Stimulated activated CD4-positive, alpha-beta T cell treated with anti-CD3 and anti-CD28 coated beads, Interleukin-15, amount 100 ng/mL, for 1 hour (primary cell): ENCODE measurements at places on chromosomes 7 and 10.

- DNase-seq: no peak
Observed at GRCh38 chr10:71554671-71555070, 158.0 kb downstream of the CDH23 start.

- no peak for DNase-seq
Observed at GRCh38 chr10:77062381-77062780, 575.2 kb downstream of the KCNMA1 start.

DNA sequence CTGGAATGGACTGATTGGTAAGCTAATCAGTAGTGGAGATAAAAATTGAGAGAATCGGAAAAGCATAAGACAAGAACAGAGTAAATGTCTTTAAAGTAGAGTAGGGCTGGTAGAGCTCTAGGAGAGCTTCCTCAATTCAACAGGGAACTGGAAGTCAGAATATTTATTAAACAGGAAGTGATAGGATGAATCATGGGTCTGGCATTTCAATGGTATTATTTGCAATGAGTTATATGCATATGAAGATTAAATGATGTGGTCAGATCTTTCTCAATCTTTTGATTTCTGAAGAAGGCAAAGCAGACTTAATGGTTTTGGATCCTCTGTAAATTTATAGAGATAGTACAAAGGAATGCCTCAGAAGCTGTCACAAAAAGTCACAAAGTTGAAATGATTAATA is 349.0 kb downstream of the HPSE2 start:
- no peak for DNase-seq

- no peak for DNase-seq
Observed at GRCh38 chr10:57715233-57715632, 552.5 kb downstream of the IPMK start.

DNA sequence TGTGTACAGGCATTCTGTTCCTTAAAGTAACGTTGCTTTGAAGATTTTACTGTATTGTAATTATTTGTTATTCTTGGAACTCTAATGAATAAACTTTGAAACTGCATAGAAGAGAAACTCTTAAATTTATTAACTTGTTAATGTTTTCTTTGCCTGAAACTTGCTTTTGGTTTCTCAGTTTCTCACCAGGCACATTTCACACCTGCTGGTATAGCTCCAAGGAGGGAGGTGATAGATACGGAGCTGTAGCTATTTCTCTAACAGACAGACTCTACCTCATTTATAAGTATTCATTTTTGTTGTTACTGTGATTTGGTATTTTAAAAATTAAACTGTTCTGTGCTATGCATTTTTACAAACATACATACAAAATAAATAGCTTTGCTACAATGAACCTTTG is 32.7 kb downstream of the R3HCC1L start:
- no peak for DNase-seq

- no peak for DNase-seq
Observed at GRCh38 chr7:158733775-158734494, 29.3 kb upstream of the NCAPG2 start.

DNA sequence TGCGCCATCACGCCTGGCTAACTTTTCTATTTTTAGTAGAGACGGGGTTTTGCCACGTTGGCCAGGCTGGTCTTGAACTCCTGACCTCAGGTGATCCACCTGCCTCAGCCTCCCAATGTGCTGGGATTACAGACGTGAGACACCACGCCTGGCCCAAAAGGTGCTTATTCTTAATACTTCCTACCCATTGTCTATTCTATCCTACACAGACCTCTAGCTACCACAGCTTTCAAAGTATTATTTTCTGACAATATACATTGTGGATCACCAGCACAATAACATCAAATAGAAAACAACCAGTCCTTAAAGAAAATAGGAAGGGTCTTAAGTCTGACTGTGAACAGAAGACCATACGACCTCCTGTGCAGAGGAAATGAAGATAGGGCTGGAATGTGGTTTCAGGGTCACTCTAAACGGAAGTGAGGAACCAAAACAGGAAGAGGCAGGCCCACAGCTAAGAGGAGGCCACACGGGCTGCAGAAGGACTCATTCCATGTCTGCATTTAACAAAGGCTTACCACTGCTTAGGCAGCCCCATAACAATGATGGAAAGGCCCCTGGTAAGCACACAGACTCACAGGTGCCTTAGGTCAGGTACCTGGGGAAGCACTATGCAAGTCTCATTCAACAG is 115.2 kb downstream of the ZFAND4 start:
- DNase-seq: no peak

GRCh38 chr10:113651021-113651420 is 12.8 kb downstream of the NRAP start:
- DNase-seq: no peak

- peak; percentile 81 for DNase-seq
Observed at GRCh38 chr10:32378363-32379317, 31.7 kb upstream of the EPC1 start.

GRCh38 chr10:109959259-109960145 is 36.2 kb upstream of the XPNPEP1 start:
- no peak for DNase-seq

DNA sequence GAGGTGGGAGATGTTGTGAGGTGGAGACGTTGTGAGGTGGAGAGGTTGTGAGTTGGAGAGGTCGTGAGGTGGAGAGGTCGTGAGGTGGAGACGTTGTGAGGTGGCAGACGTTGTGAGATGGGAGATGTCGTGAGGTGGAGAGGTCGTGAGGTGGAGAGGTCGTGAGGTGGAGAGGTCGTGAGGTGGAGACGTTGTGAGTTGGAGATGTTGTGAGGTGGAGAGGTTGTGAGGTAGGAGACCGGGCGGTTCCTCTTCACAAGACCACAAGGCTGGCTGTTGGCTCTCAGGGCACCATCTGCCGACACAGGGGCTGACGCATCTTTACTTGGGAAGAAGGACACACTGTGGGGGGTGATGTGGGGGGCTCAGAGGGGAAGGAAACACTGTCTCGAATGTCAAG is 34.7 kb upstream of the SHH start:
- DNase-seq: no peak

- no peak for DNase-seq
Observed at GRCh38 chr7:70347463-70348254, 749.4 kb downstream of the AUTS2 start.

- no peak for DNase-seq
Observed at GRCh38 chr10:70433581-70434280, 7.8 kb downstream of the NODAL start.

DNA sequence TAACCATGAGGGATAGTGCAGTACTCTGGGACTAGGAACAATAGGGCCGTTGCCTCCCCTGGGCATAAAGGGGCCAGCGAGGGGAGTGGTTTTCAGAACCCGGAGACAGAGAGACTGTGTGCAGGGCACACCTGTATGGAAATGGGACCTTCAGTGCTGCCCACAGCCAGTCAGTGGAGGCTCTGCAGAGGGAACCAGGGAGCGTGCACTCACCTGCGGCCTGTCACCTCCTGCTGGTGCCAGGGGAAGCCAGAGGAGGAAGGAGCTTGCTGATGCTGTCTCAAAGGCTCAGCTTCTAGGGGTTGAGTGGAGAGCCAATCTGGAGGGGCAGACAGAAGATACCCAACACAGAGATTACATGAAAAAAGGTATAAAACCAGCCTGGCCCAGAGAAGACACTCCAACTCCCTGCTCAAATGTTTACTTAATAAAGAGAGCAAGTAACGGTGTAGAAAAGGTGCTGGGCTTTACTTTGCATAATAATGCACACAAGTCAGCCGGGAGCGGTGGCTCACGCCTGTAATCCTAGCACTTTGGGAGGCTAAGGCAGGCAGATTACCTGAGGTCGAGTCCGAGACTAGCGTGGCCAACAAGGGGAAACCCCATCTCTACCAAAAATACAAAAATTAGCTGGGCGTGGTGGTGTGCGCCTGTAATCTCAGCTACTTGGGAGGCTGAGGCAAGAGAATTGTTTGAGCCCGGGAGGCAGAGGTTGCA is 35.5 kb upstream of the WAPL start:
- DNase-seq: no peak

DNA sequence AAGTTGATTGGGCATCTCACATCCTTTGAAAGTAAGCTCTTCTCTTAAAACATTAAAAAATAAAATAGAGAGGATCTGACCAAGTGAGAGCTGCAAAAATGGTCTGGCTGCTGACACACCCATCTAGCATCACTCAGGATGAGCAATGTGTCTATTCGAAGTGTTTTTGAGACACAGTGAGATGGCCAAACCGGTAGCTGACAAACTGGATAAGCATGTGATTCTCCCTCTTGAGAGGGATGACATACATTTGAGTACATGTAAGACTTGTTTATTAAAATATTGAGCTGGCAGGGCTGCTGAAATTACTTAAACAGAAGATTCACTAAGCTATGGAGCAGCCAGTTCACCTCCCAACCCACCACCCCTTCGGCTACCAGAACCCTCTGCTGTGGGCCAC is 333.9 kb downstream of the ADRA2A start:
- DNase-seq: no peak

GRCh38 chr7:55178863-55179773 is 160.3 kb downstream of the EGFR start:
- no peak for DNase-seq

DNA sequence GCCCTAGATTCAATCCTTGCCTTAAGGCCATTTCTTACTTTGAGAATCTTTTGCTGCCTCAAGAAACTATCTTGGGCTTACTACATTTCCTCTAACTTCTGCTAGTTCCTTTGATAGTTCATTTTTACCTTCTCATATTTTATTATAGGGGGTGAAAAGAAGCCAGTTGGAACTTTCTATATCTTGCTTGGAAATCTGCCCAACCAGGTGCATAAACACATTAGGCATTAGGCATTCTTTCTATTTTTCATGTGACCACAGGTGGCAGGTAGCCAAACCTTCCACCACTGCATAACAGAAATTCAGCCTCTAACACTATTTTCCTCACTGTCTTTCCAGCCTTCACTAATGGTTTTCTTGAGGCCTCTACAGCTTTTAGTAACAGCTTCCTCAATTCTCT is 300.0 kb upstream of the SP8 start:
- no peak for DNase-seq

- DNase-seq: no peak
Observed at GRCh38 chr10:64484811-64485330, 963.7 kb downstream of the REEP3 start.

DNA sequence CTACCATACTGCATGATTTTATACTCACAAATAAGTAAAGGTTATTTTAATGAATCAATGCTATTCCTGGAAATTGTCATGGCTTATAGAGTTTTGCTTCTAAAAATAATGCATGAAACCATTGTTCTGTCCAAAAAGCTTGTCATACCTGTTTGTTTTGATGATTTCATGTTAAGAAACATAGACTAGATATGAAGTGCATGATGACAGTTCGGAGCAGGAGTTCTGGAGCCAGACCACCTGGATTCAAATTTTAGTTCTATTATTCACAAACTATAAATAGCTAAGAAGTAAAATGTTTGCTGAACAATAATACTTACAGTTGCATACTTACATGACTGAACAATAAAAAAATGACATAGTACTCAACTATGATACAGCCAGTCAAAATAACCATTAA is 107.0 kb upstream of the AKR1E2 start:
- DNase-seq: no peak

- no peak for DNase-seq
Observed at GRCh38 chr7:94145602-94146001, 141.4 kb upstream of the BET1 start.

DNA sequence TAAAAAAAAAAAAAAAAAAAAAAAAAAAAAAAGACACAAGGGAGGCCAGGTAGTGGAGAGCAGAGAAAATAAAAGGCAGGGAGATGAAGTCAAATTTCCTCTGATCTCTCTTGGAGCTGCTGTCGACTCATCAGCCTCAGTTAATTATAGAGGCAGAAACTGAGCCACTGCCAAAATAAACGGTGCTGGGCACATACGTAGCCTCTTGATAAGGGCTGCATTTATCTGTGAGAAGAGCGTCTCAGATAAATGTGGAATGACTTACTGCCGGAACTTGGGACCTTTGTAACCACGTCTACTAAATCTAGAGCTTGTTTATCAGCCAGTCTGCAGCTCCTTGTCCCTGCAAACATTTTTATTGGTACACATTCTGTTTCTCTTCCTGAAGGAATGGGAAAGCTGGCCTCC is 162.3 kb downstream of the BAMBI start:
- no peak for DNase-seq

GRCh38 chr7:152354061-152354460 is 81.7 kb downstream of the KMT2C start:
- no peak for DNase-seq

GRCh38 chr7:8200316-8200715 is 61.7 kb downstream of the ICA1 start:
- DNase-seq: no peak

DNA sequence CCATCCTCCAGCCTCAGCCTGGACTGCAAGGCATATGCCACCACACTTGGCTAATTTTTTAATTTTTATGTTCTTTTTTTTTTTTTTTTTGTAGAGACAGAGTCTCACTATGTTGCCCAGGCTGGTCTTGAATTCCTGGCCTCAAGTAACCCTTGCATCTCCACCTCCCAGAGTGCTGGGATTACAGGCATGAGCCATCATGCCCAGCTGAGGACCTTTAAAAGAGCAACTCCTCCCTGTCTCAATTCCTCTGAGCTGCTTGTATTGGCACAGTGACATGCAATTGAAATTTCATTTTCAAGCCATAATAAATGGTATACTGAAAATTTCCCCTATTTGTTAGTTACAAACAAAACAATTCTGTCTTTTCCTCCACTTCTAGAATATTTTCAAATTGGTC is 19.5 kb downstream of the DNAJB9 start:
- DNase-seq: no peak

GRCh38 chr10:110717781-110718589 is 73.8 kb downstream of the RBM20 start:
- DNase-seq: no peak

GRCh38 chr10:127174866-127175265 is 21.5 kb downstream of the INSYN2A start:
- DNase-seq: no peak

- no peak for DNase-seq
Observed at GRCh38 chr7:80334196-80334595, 177.7 kb downstream of the GNAT3 start.

- DNase-seq: no peak
Observed at GRCh38 chr7:18903695-18904094, 213.7 kb downstream of the TWIST1 start.

GRCh38 chr7:95427166-95427565 is 7.7 kb downstream of the PON2 start:
- DNase-seq: no peak

GRCh38 chr7:78673272-78673671 is 780.2 kb downstream of the MAGI2 start:
- no peak for DNase-seq

GRCh38 chr10:124465777-124466488 is 4.3 kb downstream of the LHPP start:
- DNase-seq: no peak

GRCh38 chr7:3517344-3517743 is 216.3 kb downstream of the SDK1 start:
- DNase-seq: no peak
